BE2C (cell line): ENCODE measurements at places on chromosomes 6 and 20.
A peak's percentile ranks its signal among the peaks of the same experiment; 100 is the strongest.

DNA sequence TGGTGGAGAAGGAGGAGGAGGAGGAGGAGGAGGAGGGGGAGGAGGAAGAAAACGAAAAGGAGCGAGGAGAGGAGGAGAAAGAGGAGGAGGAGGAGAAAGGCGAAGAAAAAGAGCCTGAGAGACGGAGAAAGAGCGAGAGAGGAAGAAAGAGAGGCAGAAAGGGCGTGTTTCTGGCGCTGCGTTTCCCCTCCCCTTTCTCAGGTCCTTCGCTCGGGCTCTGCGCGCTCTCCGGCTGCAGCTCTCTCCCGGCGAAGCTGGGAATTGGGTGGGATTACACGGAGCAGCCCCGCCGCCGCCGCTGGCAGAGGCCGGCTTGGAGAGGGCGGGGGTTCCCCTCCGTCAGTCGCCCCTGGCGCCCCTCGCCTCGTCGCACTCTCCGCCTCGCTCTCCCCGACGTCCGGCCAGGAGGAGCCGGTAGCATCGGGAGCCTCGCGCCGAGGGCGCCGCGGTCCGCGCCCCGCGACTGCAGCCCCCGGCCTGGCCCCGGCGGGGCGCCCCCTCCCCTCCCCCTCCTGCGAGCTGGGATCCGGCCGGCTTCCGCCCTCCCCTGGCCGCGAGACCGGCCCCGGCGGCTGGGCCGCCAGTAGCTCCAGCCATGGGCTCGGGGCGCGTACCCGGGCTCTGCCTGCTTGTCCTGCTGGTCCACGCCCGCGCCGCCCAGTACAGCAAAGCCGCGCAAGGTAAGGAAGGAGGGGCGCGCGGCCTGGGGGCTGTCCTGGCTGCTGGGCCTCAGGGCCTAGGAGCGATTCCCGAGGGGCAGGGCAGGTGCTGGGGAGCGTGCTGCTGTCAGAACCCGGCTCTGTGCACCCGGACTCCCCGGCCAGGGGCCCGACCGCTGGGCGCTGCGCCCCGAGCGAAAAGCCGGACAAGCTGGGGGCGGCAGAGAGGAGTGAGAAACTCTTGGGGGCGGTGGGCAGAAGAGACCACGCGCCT lies at the start of gene SCUBE3:
Gene SCUBE3, plus strand, starts transcription at position 133 of the 933 bp plus-strand sequence. Its CDS starts 463 bp downstream, at position 596.
- DNase-seq, result peak; percentile 38

DNA sequence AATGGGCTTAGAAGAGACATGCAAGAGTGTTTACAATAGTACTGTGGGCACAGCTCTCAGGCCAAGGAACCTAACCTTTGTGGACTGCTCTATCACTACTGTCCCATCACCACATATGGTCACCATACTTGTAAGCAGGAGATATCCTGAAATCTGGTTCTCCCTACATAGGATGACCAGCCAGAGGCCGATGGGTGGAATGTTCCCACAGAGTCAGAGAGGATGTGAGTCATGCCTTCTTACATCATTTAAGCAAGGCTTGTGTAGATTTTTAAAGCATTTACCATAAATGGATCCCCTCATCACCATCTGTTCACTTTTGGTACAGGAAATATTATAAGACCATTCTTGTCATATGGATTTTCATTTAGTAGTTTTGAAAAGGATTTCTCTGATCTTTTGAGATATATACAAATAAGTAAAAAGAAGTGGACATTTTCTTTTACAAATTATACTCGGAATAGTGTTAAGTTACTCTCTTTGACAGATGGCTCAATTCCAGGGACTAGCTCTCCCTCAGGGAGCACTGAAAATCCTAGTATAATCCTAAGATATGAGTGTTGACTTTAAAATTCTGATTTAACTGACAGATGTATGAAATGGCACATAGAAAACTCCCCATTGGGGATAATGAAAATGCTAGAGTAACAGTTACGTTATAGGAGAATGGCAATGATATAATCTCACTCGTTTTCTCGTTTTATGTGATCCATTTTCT lies 6.6 kb downstream of the HTR1B start:
- DNase-seq, result no peak

DNA sequence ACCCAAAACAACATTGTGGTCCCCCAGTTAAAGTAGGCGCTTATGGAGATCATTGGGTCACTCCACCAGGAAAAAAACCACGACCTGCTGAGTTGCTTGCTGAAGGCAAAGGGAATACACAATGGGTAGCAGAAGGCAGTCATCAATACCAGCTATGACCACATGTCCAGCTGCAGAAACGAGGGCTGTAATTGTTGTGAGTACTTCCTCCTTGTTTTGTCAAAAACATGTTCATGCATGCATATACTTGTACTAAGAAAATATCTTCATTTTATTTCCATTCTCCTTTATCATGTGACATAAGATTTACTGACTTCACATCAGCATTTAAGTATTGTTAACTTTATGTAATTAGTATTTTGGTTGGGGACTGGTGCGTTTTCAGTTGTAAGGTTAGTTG lies 16.9 kb downstream of the SERINC1 start:
- no peak for DNase-seq

DNA sequence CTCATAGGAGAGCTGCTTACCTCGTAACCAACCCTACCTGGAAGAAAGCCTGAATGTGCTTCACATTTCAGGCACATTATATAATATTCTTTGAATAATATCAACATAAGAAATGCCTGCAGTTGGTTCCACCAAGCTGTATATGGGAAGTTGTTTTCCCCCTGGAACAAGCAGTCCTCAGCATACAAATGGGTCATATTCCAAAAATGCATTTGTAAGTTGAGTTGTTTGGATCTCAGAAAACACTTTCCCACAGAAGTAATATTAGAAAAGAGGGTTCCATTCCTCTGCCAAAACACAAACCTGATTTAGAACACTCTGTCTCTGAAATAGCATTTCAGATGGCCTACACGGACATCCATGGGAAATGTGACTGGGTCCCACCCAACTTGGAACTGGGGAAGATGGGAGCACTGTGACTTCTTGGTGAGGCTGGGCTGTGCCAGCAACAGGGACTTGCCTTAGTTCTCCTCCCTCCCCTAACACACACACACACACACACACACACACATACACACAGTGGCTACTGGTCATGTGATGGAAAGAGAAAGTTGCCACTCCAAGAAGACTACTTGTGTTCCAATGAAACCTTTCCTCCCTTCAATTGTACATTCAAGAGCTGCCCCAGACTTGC lies 11.4 kb upstream of the RCAN2 start:
- DNase-seq, result no peak

DNA sequence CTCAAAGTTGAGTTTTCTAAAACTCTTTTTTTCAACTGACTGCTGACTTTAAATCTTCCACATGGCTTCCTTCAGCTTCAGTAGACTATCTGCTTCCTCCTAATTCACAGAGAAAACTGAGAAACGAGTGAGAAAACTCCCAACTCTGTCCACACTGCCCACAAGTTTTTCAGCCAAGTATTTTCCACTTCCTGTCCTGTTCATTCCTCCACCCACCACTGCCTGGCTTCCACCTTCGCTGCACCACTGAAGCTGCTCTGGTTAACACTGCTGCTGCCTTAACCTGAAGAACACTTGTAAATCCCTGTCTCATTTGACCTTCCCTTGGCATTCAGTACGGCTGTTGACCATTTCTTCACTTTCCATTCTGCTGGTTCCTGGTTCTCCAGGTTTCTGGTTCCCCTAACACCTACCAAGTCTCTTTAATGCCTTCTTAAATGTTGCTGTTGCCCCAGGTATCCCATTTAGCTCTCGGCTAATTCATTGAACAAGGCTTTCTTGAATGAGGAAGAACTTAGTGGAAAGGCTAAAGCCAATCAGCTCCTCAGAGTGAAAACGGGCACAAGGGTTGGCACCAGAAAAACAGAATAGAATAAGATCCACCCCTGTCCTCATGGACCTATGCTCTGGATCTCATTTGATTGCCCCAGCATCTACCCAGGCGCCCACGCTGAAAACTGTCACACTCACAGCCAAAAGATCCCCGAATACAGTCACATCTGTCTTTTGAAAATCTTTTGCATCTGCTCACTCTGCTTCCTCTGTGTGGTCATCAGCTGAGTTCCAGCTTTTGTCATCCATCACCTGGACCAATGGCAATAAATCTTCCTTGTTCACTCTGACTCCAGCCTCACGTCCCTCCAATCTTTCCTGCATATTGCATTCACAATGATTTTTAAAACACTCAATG lies 104.4 kb upstream of the TAB2 start:
- no peak for DNase-seq

DNA sequence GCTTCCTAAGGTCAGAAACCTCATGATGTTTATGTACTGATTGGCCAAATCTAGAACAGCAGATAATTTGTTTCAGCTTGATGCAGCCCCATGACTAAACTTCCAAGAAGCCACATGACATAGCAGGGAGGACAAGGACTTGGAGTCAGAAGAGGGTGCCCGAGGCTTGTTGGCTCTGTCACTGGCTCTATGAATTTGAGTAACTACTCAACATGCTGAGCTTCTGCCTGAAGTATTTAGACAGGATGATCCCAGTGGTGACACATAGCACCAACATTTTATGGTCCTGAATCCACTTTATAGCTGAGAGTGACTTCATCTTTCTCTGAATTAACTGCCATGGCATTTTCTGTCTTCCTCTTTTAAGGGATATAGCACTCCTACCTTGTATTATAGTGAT lies 13.5 kb upstream of the TBX18 start:
- no peak for DNase-seq

- no peak for DNase-seq
Observed at GRCh38 chr6:122400121-122400450, 634 bp downstream of the HSF2 start.

GRCh38 chr6:84417260-84417659 lies 189.8 kb upstream of the CEP162 start:
- DNase-seq, result no peak

DNA sequence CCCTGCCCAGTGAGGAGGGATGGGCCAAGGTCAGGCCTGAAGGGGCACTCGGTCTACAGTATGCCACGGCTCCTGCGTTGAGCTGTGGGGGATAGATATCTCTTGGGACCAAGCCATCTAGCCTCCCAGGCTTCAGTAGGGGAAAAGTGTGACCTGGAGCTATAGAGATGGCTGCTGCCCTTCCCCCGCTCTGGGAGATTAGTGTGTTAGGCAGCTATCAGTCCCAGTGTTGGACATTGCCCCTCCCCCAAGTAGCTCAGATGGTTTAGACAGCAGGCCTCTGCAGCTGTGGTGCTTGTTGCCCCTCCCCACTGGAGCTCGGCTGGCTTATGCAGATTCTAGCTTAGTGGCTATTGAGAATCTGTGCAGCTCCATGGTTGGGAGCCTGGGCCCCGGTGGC lies 56.8 kb downstream of the KHDRBS2 start:
- no peak for DNase-seq

GRCh38 chr6:157557559-157557958 lies 176.6 kb downstream of the ZDHHC14 start:
- DNase-seq, result no peak

GRCh38 chr6:142331075-142331551 lies 29.3 kb downstream of the ADGRG6 start:
- DNase-seq, result no peak

DNA sequence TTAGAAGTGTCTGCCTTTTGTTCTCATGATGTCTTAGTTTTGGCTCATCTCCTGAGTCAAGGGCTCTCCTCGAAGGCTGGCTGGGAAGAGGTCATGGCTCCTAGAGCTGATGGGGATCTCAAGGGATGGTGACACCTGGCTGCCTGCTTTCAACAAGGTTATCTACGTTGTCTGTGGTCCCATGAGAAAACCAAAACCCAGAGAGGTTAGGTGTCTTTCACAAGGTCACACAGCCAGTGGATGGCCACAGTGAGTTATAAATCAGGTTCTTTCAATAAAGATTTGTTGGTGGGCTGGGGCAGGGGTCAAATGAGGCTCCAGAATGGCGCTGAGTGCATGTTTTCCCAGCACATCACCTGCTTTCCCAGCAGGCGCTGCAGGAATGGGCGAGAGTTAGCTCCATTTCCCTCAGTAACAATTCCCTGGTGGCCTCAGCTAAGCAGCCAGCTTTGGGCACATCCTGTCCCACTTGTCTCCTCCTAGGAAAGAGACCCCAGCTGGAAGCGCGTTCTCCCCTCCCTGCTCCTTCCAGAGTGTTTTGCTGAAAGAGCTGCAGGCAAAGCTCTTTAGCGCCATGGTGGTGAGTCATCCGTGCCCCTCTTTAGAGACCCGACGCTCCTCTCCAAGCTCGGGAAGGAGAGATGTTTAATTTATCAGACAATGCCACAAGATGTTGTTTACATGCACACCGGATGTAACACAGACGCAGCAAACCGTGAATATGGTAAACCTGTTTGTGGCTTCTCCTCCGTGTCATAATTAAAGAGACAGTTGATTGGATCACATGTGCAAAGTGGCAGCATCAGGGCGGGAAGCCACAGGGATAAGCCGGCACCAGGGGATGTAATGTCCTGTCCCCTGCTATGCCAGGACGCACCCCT lies 109.7 kb downstream of the LRFN2 start:
- DNase-seq, result peak; percentile 56

GRCh38 chr6:43277643-43278523 lies 20.2 kb upstream of the SLC22A7 start:
- no peak for DNase-seq

DNA sequence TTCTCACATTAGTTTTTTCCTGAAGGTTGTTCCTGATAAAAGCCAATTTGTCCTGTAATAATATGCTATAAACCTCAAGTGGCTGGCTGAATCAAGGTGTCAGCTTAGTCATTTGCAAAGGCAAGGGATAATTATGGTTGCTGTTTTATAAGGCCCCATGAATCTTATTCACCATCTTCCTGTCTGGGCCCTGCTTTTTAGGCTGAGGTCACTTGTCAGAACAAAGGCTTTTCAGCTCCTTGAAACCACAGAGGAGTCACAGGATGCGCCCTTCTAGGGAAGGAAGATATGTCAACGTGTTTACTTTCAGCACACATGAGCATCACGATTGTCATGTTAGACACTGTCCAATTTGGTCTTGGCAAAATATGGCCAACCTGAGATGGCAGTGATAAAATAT lies 64.8 kb upstream of the NAA20 start:
- no peak for DNase-seq

DNA sequence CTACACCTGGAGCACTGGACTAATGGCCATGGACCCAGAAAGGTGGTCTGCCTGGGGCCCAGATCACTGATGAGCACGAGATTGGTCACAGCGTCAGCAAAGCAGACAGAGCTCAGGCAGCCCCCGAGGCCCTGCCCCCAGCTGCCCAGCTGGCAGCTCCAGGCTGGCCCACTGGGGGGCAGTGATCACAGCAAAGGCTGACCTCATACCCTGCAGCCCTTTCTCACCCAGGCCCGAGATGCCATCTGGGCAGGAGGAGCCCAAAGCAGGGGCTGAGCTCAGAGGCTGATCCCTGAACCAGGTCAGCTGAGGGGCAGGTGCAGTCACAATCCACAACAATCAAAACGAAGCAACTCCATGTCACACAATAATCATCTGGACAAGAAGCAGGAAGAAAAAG lies 4.1 kb downstream of the MAP1LC3A start:
- peak; percentile 59 for DNase-seq

GRCh38 chr20:49540232-49540620 lies 27.7 kb downstream of the PTGIS start:
- no peak for DNase-seq

- DNase-seq, result no peak
Observed at GRCh38 chr6:75711173-75711572, 37.9 kb upstream of the MYO6 start.
